Small intestine (tissue), 16 donors: ENCODE measurements at places on chromosomes 5 and 9. TPM values are rescaled to one million over a fixed set of nuclear protein-coding genes. Genes with fewer than 3 reads are reported as not detected.

Gene SPATA31D4
- 0.01 TPM for polyA plus RNA-seq

Gene C5orf46
- polyA plus RNA-seq, result not detected

Gene TEX48
- polyA plus RNA-seq, result not detected

Gene C8G
- 81.4 TPM for polyA plus RNA-seq

Gene TOR4A
- polyA plus RNA-seq, result 3.4 TPM

Gene BNIP1
- 15.4 TPM for polyA plus RNA-seq

Gene PDE6A
- not detected for polyA plus RNA-seq

Gene FOXI1
- polyA plus RNA-seq, result not detected
